Uterine smooth muscle cell (primary cell): ENCODE measurements at places on chromosomes 12 and 14. TPM values are rescaled to one million over a fixed set of nuclear protein-coding genes. Genes with fewer than 3 reads are reported as not detected.

Gene TROAP
- 9.4 and 19.1 TPM in 2 replicates for total RNA-seq

Gene SPTB
- under 0.01 TPM in 2 replicates for total RNA-seq

Gene OTOGL
- total RNA-seq = under 0.01 and 0.22 TPM in 2 replicates

Gene MYL2
- total RNA-seq = not detected in 2 replicates

Gene KRT80
- 0.11 and 0.25 TPM in 2 replicates for total RNA-seq
